Liver (tissue), 10 donors: ENCODE measurements at places on chromosomes 16 and 17. TPM values are rescaled to one million over a fixed set of nuclear protein-coding genes. Genes with fewer than 3 reads are reported as not detected.

Gene MMP28
- total RNA-seq = 0.75 TPM

GRCh38 chr16:52557236-52557635 is 10.3 kb upstream of the TOX3 start:
- H3K36me3 ChIP-seq = no peaks in the 10 kb centered on the region
- no peaks in the 10 kb centered on the region for H3K27me3 ChIP-seq
- peaks cover 8% of the 10 kb centered on the region for H3K4me1 ChIP-seq
- H3K4me3 ChIP-seq = no peak overlapping the region

DNA sequence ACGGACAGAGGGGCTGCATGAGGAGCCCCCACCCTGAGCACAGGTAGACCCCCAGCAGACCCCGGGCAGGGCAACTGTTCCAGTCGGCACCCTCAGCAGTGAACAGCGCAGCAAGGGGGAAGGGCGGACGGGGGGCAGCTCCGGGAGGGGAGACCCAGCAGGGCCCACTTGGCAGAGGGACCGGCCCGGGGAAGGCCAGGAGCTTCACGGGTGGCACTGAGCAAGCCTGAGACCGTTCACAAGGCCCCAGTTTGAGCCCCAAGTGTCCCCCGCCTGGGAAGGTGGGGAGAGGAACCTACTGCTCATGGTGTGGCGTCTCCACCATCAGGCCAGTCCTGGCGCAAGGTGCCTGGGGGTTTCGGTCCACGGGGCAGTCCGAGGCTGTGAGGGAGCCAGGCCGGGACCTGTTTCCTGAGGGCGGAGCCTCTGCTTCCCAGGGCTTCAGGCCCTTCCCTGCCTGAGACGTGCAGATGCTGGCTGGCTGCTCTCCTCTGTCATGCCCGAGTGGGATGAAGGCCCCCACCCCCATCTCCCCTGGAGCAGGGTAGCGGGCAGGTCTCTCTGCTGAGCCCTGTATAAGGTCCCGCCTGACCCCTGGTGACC is 54.4 kb upstream of the GNG13 start:
- no peaks in the 10 kb centered on the region for H3K36me3 ChIP-seq
- H3K27ac ChIP-seq = no peak overlapping the region
- H3K4me3 ChIP-seq = no peak overlapping the region
- DNase-seq = no peak
- no peaks in the 10 kb centered on the region for H3K4me1 ChIP-seq
- no peaks in the 10 kb centered on the region for H3K27me3 ChIP-seq

- H3K4me1 ChIP-seq = peaks cover 4% of the 10 kb centered on the region
- no peak overlapping the region for H3K27ac ChIP-seq
- H3K27me3 ChIP-seq = no peaks in the 10 kb centered on the region
- no peak overlapping the region for H3K4me3 ChIP-seq
- DNase-seq = no peak
Measured at GRCh38 chr16:67329901-67330300, 3.3 kb downstream of the LRRC36 start.

Gene SLC13A2
- 0.47 TPM for total RNA-seq

Gene GJC1
- total RNA-seq = 1.4 TPM

DNA sequence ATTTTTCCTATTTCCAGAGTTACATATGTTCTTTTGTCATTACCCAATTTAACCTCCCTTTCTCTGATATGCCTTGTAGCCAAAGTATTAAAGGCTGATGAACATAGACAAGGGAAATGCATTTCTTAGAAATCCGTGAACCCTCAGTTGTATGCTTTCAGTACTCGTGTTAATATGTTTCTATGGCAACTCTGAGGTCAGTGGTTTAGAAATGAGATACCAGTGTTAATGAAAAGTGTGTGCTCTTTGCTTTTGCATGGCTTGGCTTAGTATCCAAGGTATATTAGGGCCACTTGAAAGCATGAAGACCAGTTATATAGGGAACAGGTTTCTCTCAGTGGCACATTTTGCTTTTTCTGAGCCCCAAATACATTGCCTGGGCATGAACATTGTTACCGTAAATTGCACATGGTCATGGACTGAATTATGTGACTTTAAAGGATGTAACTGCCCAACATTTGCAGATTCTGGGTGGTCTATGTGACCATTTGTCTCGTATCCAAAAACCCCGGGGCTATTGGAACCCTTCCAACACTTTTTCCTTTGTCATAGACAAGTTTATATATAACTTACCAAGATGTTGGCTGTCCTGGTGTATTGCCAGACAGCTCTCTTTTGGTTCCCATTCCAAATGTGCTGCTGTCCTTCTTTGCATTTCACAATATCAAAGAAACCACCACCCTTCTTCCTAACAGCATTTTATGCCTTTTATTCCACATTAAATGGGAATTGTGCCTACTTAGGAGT is 17.5 kb downstream of the ABHD15 start:
- no peak overlapping the region for H3K27ac ChIP-seq
- no peak for DNase-seq
- H3K36me3 ChIP-seq = no peaks in the 10 kb centered on the region
- H3K27me3 ChIP-seq = no peaks in the 10 kb centered on the region
